Fibroblast of the conjunctiva (primary cell): ENCODE measurements at places on chromosomes 1 and 21.
A peak's percentile ranks its signal among the peaks of the same experiment; 100 is the strongest.

DNA sequence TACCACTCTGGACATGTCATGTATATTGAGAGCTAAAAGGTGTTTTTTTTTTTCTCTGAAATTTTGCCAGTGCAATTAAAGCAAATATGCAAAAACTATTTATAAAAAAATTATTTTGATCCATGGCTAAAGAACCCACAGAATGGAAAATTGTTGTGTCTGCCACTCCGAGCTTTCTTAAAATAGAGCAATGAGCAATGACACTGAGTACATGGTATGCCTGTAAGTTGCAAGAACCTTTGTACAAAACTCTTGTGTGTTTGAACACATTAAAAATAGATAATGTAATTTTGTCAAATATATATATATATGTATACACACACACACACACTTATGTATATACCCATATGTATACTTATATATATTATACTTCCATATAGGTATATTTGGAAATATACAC lies 1530.9 kb upstream of the B3GALT2 start:
- DNase-seq: no peak

- DNase-seq: peak; percentile 90
Measured at GRCh38 chr1:181094416-181095212, 6.1 kb downstream of the IER5 start.

- no peak for DNase-seq
Measured at GRCh38 chr1:182687361-182687760, 3.0 kb upstream of the RGS8 start.

- DNase-seq: peak; percentile 88
Measured at GRCh38 chr1:183023146-183023600, at the start of gene LAMC1. TSS of gene LAMC1 (plus strand) at chr1:183023420. CDS start at chr1:183023717, 297 bp downstream.

GRCh38 chr1:48793863-48794262 lies 17.2 kb upstream of the BEND5 start:
- DNase-seq: no peak

DNA sequence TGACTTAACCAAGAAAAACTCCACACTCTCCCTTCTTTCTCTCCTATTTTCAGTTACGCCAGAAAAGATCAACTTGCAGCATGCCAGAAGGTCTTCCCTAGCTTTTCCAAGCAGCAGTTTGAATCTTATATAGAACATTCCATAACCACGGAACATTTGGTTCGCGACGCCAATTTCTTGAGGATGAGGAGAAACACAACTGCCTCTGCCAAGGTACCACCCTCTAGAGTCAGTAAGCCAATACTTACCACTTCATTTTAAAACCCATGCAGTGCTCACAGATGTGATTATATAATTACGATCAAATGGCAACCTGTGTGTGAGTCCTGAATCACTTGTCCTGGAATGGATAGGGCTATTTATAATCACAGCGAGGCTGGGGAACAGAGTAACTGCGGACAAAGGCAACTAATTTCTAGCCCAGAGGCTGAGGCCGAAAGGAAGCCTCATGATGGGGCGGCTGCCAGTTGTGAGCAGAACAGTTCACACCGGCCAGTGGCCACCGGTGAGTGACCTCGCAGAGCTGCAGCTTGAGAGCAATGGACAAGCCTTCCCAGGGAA lies 43.2 kb upstream of the BACE2 start:
- DNase-seq: no peak

DNA sequence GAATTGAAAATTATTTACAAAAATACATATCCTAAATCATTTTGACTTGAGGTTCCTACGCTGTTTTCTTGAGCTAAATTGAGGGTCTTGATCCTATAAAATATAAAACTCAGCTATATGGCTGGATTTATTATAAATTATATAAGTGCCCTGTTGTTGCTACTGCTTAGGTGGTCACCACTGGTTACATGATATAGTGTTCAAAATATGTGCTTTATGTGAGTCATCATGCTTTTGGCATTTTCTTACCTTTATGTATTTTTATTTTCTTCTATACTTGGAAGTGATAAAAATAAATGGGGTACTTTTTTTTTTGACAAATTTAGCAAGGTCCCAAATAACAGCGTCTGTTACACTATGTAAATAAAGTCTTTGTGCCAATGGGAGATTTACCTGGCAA lies 31.1 kb upstream of the PTPRC start:
- no peak for DNase-seq

GRCh38 chr21:16283516-16283915 lies 553.7 kb downstream of the USP25 start:
- no peak for DNase-seq
